ENCODE measurements at places on chromosomes 13 and 19.

DNA sequence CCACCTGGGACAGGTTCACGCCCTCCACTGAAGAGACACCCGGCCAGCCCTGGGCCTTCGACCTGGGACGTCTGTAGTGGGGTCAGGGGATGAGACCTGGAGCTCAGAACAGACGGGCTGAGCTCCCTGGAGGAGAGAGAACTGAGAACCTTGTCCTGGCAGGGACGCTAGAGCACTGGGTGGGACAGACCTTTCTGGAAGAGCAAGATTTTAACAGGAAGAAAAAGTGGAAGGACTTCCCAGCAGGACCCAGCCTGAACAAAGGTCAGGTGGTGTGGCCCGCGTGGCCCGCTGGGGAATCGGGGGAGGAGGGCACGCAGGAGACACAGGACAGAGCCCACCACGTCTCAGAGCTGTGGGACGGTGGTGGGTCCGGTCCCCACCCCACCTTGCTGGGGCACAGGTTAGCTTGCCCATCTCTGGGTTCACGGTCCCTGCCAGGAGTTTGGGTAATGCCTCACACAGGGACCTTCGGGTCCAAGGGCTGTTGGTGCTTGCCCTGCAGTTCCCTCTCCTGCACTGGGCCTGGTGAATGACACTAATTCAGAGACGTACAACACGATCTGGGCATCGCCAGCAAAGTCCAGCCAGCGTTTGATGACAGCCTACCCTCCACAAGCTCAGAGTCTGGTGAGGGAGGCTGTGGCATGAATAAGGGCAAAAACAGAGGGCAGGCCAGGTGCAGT lies 1.2 kb upstream of the EFNA2 start:
- no peak for DNase-seq

DNA sequence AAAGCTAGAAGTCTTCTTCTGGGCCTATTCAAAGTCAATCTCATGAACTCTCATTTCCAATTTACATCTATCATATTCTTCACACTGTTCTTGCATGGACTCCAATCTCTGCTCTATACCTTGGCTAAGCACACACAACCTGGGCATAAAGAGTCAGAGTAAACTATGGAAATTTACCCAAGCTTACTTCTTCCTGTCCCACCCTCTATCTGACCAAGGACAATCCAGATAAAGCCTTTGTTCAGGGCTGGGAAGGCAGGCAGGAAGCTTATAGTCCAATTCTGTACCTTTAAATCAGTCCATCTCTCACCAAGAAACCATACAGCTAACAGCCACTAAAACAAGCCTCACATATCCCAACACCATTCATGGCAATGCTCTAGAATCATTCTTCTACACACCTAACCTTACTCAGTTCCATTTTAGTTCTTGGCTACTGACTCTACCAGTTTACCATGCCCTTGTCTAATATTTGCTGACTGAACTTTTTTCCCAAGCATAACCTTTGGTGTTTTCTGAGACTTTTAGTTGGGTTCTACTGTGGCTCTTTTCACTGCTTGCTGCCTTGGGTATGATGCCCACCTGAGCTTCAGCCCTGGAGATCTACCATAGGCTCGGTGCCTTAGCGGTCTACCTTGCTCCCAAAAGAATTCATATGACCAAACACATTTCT lies 38.9 kb downstream of the N4BP2L2 start:
- no peak for DNase-seq

DNA sequence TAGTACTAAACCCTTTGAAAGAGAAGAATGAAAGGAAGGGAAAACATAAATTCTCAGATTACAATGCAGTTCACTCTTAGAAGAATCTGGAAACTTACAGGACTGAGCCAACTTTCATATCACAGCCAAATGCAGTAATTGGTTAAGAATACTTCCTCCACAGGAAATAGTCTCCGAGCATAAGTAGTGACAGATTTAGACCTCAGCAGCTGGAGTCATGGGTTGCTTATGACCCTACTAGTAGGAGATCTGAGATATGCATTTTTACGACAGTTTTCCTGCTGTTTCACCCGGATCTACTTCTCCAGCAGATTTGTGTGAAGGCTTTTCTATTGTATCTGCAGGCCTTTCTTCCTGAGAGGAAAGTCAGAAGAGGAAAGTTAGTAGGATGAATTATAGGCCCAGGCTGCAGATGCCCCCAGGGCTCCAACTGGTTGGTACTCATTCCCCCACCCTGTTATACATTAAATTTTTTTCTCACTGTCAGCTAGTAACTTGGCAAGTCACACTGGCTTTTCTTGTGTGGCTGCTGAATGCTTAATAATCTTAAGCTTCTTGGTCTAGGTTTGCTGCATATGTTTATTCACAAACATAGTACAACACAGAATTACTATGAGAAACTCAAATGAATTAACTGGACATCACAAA lies 1241.5 kb upstream of the MIR17HG start:
- no peak for DNase-seq

GRCh38 chr19:57240311-57241090 lies at the start of gene ZNF805:
Gene ZNF805 (plus strand): TSS chr19:57240632. CDS start chr19:57240892, 260 bp downstream.
- DNase-seq: peak; percentile 96

DNA sequence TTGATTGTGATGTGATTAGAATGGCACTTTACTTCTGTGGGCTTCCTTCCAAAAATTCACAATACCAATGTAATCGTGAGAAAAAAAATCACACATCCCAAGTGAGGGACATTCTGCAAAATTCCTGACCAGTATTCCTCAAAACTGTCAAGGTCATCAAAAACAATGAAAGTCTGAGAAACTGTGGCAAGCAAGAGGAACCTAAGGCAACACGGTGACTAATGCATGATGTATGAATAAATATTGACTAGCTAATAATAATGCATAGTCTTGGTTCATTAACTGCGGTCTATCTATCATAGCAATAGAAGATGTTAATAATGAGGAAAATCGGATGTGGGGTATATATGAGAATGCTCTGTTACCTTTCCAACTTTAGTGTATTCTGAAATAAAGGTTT lies 159.0 kb downstream of the RFC3 start:
- no peak for DNase-seq

- no peak for DNase-seq
These were observed 21.7 kb downstream of the KCTD15 start for GRCh38 chr19:33818411-33818810.

- DNase-seq: no peak
These were observed 25.6 kb upstream of the PCCA start for GRCh38 chr13:100063333-100063732.

DNA sequence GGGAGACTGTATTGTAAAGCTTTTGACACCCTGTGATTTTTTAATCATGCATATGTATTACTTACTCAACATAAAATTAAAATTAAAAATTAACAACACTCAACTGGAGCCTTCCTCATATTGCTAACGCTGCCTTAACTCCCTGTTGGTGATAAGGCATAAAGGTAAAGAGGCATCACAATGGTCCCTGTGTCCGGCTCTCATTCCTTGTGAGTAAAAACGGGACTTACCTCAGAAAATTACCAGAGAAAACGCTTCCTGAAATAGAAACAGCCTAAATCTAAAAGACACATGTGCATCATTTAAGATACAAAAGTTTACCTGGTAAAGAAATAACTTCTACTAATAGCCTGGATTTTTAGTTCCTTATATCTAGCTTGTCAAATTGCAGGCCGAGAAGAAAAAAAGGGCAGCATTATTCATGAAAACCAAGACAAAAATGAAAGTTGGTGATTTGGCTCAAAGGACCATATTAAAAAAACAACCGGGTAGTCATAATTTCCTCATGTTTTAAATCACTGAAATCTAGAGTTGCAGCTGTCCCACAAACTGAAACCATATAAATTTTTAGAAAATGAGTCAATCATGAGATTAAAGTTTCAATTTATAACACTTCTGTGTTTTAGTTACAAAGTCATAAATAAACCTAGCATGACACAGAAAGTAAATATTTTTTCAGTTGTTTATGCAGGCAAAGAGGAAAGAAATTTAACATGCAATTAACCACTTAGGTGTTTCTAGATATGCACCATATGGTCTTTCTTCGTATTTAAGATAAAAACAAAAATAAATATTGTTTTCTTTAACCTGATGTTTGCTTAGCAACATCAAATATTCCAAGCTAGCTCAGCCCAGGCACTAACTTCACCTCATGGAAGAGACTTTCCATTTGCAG lies 94.7 kb downstream of the MIPEP start:
- DNase-seq: no peak

DNA sequence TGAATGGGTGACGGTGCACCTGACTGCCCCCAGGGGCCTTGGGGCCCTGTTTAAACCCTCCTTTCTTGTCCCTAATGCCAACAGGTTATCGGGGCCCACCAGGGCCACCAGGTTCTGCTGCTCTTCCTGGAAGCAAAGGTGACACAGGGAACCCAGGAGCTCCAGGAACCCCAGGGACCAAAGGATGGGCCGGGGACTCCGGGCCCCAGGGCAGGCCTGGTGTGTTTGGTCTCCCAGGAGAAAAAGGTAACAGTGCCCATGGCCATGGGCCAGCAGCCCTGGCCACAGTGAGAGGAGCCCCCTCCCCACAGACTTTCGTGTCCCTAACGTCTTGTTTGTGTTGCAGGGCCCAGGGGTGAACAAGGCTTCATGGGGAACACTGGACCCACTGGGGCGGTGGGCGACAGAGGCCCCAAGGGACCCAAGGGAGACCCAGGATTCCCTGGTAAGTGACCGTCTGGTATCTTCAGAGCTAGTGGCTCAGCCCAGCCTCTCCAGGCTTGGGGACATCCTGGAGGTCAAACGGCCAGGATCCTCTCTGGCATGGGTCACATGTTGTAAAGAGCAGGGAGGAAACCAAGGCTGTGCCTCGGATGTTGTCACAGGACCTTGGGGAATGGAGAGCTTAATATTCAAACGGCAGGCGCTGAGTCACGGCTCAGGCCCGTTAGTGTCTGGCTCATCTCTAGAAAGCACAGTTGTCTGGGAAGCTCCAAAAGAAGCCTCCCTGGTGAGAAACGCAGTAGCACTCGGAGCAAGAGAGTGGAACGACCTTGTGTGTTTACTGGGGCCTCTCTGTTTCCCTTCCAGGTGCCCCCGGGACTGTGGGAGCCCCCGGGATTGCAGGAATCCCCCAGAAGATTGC lies 58.3 kb downstream of the RAB20 start:
- no peak for DNase-seq

- no peak for DNase-seq
These were observed 40.6 kb upstream of the EEF1AKMT1 start for GRCh38 chr13:20814224-20814910.

- DNase-seq: no peak
These were observed 67.6 kb downstream of the SOX1 start for GRCh38 chr13:112134391-112135075.

- DNase-seq: no peak
These were observed 40.6 kb downstream of the DCLK1 start for GRCh38 chr13:36090592-36090991.

GRCh38 chr19:54462047-54462654 lies 1.4 kb downstream of the LENG9 start:
- DNase-seq: no peak

GRCh38 chr19:35462476-35462953 lies 14.5 kb downstream of the FFAR2 start:
- DNase-seq: peak; percentile 71

- DNase-seq: no peak
These were observed 652.2 kb upstream of the PCDH20 start for GRCh38 chr13:62067821-62068220.

DNA sequence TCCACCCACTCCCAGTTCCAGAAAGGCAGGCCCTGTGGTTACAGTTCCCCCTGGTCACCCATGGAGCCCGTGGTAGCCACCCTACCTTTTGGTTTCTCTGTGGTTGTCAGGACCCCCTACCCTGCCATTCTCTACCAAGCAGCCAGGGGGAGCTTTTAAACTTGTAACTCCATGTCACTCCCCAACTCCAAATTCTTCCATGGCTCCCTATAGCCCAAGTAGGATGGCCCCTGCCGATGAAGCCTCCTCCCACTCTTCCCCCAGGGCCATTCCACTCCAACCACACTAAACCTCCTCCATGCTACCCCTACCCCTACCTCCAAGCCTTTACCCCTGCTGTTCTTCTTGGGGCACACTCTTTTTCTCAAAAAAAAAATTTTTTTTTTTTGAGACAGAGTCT lies 2.2 kb downstream of the S1PR2 start:
- peak; percentile 47 for DNase-seq

DNA sequence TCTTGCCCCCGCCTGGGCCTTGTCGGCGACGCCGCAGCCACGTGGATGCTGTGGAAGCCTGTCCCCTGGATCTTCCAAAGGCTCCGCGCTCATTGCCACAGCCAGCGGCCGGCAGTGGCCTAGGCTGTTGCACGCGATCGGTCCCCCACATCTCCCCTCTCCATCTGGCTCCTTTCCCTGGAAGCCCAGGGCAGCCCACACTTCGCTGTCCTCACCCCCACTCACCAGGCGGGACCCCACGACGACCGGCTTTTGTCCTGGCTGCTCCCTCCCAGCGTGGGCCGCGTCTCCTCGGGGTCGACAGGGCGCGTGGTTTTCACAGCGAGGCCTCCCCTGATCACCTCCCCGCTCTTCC lies 605 bp upstream of the TEX30 start:
- DNase-seq: no peak

GRCh38 chr13:51922771-51923480 lies 61.2 kb downstream of the CCDC70 start:
- DNase-seq: no peak

- DNase-seq: no peak
These were observed 18.7 kb upstream of the SIAH3 start for GRCh38 chr13:45870232-45870631.

DNA sequence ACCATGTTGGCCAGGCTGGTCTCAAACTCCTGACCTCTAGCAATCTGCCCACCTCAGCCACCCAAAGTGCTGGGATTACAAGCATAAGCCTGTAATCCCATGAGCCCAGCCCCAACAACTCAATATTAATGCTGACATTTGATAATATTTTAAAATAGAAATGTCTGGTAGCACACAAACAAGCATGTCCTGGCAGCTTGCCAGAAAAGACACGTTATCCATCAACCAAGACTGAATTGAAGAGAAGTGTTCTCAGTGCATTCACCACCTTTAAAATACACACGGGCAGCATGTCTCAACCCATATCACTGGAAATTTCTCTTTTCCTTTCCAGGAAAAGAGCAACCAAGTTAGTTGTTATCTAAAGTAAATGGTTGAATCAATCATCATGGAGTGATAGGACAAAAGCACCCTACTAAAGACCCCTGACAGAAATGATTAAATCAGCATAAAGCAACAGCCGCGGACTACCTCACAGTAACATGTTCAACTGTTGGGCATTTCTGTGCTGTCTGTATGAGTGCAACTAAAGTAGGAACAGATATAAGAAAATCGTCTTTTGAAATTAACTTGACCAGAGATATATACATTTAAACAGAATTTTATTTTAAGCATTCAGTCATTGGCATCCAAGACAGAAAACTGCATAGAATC lies 25.0 kb downstream of the LHFPL6 start:
- no peak for DNase-seq

GRCh38 chr19:7874076-7874896 lies at the start of gene PRR36:
Gene PRR36 (minus strand): TSS chr19:7874390. CDS start chr19:7873689, 701 bp downstream.
- peak; percentile 7 for DNase-seq

DNA sequence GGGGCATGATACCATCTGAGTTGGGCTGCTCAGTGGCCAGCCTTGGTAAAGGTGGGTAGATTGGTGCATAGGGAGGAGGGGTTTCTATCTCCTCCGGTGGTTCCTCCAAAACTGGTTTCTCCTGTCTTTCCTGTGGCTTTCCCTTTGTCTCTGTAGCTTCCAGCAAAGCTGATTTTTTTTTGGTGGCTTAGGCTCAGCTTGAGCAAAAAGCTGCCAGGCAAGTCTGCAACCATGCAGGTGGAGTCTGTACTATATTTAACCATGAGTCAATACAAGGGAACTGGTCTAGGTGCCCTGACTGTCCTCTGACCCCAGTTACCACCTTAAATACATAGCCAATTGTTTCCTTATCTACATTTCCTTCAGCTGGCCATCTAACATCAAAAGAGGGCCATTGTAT lies 64.0 kb upstream of the ZNF681 start:
- DNase-seq: no peak
